ENCODE measurements at places on chromosomes 11 and 22. TPM values are rescaled to one million over a fixed set of nuclear protein-coding genes. Genes with fewer than 3 reads are reported as not detected.

DNA sequence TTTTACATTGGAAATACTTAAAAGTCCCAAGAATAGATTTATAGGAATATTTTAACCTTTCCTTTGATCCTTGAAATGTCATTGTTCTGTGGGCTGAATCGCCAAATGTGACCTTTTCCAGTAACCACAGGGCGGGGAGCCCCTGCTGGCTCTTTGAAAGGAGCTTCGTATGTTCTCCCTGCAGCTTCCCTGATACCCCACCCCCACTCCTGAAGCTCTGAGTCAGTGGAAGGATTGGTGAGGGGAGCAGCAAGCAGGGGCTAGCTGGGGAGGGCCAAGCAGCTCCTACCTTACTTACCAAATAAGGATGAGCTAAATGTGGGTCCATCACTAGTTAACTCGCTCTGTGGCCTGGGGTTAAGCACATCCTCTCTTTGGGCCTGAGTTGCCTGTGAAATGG lies 87.7 kb downstream of the CHST1 start:
- H3K27me3 ChIP-seq, result peaks cover 98% of the 10 kb centered on the region
- no peaks in the 10 kb centered on the region for H3K36me3 ChIP-seq
- no peak for DNase-seq
- no peaks in the 10 kb centered on the region for H3K4me1 ChIP-seq
- H3K27ac ChIP-seq, result no peak overlapping the region

SERPIND1 gene
- 0.16 TPM for total RNA-seq

GRAP2 gene
- total RNA-seq, result 1.6 TPM

POU2F3 gene
- total RNA-seq, result not detected
